Stomach (tissue), 19 donors: ENCODE measurements at places on chromosomes 5 and 9. TPM values are rescaled to one million over a fixed set of nuclear protein-coding genes. Genes with fewer than 3 reads are reported as not detected.

Gene PRRX2
- total RNA-seq, result 0.87 TPM

Gene SH2D3C
- 5.1 TPM for total RNA-seq

Gene AJM1
- total RNA-seq, result 12.1 TPM

Gene UNC5A
- total RNA-seq, result 0.55 TPM

Gene FOXE1
- not detected for total RNA-seq

Gene TRIM36
- 1.8 TPM for total RNA-seq

Gene HMCN2
- total RNA-seq, result 9.9 TPM

Gene PDE6A
- not detected for total RNA-seq

Gene LRSAM1
- total RNA-seq, result 10.8 TPM

Gene CTNND2
- total RNA-seq, result not detected

Gene MOB3B
- total RNA-seq, result 13.6 TPM

Gene AIF1L
- total RNA-seq, result not detected

Gene PRSS3
- 1.8 TPM for total RNA-seq

Gene AGXT2
- not detected for total RNA-seq

Gene HDHD3
- total RNA-seq, result 104 TPM

Gene TUSC1
- 143 TPM for total RNA-seq

Gene PCDHGB3
- 5.0 TPM for total RNA-seq

Gene MAML1
- 13.3 TPM for total RNA-seq

Gene KCNN2
- not detected for total RNA-seq

Gene CKMT2
- 25.5 TPM for total RNA-seq

Gene SGCD
- 5.8 TPM for total RNA-seq

- no peak for DNase-seq
Observed at GRCh38 chr9:86300701-86301100, 18.4 kb upstream of the ISCA1 start.

DNA sequence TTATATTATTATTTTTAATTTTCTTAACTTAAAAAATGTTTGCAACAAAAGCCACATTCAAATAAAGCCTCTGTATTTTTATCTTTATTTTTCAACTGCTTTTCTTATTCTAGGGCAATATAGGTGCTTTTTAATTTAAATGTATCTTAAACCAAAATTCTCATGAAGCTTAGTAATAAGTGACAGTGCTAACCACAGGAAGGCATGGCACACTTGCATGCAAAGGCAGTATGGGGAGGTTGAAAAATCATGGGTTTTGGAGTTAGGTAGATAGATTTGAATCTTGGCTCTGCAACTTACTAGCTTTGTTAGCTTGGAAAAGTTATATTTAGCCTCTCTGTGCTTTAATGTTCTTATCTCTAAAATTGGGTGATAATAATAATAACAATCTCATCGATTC, 458.0 kb downstream of the DMAC1 start:
- no peak for DNase-seq

- peak; percentile 26 for DNase-seq
Observed at GRCh38 chr5:9898319-9898718, 268.2 kb upstream of the TAS2R1 start.

DNA sequence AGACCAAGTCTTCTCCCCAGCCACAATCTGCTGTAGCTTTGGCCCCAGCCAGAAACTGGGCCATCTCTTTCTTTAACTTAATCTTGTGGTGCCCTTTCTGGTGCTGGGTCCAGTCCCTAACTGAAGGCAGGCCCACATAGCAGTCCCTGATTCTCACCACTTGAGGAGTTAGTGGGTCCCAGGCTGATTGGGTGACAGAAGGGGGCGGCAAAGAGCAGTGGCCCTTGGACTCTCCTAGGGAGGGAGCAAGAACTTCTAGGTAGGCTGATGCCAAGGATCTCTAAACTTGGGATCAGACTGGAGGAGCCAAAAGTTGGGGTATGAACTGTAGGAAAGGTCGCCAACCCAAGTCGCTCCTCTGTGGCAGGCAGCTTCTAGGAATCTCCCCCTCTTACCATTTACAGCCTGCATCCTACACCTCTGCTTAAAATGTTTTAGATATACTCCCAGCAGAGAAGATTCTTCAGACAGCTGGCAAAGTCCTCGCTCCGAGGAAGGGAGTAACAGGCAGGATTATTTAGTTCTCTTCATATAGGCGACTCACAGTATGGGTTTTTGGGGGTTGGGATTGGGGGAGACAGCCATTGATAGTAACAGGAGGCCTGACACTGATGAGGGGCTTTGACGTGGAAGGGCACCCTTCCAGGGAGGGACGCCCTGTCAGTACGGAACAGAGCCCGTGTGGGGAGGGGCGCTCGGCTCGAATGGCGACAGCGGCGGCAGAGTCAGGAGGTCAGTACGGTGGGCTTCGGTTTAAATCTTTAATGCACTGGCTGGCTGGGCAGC, 2.0 kb upstream of the CCL27 start:
- DNase-seq, result peak; percentile 85

DNA sequence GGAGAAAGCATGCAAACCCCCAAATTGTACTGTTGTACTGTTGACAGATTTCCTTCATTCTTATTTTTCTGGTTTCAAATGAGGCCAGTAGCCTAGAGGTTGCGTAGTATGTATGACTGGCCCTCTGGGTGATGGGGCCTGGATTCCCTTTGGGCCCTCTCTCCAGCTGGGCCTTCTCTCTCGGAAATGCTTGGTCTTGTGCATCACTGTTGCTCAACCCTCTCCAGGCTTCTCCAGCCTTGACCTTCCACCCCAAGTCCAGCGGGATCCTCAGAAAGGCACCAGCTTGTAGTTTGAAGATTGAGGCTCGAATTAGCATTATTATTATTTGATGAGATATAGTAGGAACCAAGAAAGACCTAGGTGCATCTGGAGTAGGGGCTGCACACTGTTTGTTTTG, 87.0 kb downstream of the ANGPTL2 start:
- DNase-seq, result no peak

DNA sequence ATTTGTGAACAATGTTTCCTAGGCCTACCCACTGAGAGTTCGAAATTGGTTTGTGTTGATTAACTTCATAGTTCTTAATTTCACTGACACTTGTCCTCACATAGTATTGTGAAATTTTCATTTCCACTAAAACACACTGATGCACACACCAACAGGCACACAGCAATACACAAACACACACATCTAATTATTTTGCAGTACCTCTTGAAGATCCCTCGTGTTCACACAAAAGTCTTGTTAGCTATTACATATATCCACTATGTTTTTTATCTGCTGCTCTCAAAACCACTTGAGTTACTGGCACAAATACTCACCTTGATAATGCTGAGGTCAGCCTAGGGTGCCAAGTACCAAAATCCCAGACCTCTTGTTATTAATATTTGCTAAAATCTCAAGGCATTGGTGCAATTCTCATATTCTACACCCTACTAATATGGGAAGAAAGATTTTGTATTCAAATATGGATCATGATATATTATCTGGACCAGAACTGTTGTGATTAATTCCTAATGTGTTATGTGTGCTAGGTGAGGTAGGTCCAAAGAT, 767.4 kb upstream of the CDH10 start:
- DNase-seq, result no peak

GRCh38 chr5:34923694-34924461, 5.5 kb upstream of the DNAJC21 start:
- no peak for DNase-seq

GRCh38 chr9:112848316-112849151, 42.1 kb downstream of the SLC46A2 start:
- DNase-seq, result no peak

GRCh38 chr9:23571414-23572104, 254.5 kb downstream of the ELAVL2 start:
- no peak for DNase-seq

GRCh38 chr5:172118891-172119290, 69.1 kb downstream of the STK10 start:
- no peak for DNase-seq

GRCh38 chr5:132254321-132254977, 3.0 kb upstream of the PDLIM4 start:
- DNase-seq, result peak; percentile 71

DNA sequence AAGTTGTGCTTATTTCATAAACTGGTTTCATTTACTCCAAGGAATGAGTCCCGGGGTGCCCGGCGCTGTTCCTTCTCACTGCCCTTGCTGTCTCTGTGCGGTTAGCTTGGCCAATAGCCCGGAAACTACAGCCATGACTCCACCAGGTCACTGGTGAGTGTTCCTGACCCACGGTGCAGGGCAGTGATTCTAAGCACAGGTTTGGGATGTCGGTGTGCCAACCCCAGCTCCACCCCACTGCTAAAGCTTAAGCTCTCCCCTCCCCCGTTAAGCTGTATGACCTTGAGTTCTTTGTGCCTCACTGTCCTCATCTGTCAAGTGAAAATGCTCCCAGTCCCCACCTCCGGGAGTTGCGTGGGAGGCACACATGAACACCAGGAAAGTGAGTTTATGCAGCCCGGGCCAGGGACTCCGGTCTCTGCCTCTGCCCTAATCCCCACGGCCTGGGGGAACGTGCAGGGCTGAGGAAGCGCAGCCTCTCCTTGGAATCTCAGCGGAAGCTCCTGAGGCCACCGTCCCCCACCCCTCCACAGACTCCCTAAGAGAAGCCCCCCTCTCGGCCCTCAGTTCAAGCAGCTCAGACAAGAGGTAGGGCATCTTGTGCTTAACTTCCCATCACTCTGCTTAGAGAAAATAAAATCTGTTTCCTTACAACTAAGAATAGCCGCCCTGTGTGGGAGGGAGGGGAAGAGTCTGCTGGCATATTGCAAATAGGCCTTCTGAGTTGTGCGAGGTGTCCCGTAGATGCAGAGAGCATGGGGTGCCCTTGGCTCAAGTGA, 92.0 kb upstream of the RAI14 start:
- DNase-seq, result peak; percentile 35

- no peak for DNase-seq
Observed at GRCh38 chr9:84755380-84755779, 85.9 kb downstream of the NTRK2 start.

- DNase-seq, result no peak
Observed at GRCh38 chr5:99000876-99001275, 72.1 kb upstream of the CHD1 start.

DNA sequence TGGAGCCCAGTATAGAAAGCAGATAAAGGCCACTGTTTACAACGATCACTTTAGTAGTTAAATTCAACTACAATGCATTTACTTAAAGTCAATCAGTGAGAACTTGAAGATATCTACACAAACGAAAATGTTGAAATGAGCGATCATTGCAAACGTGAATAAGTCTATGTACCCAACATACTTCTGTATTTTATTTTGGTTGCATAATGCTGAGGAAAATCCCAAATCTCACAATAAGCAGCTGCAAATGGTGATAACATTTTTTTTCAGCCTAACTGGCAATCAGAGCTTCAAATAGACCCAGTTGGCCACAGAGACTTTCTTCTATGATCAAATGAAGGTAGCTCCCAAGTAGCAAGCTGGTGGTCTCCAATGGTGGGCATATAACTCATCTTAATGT, 32.1 kb downstream of the PDGFRB start:
- no peak for DNase-seq

DNA sequence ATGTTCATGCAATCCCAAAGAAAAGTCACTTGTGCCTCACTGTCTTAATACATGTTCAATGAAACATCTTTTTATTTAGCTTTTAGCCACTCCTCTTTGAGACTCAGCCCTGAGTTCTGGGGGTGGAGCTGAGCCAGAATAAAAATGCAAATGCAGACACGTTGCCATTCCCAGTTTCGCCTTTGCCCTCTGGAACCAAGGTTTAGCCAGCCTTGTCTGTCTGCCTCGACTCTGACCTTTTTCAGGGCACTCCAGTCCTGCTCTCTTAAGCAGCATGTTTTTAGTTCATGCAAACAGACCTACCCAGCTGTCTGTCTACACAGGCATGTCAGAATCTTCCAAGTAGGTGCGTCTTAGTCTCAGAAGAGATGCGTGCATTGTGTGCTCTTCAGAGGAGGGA, 82.2 kb upstream of the RANBP3L start:
- no peak for DNase-seq

- DNase-seq, result peak; percentile 18
Observed at GRCh38 chr5:158390577-158390976, 531.6 kb upstream of the CLINT1 start.

DNA sequence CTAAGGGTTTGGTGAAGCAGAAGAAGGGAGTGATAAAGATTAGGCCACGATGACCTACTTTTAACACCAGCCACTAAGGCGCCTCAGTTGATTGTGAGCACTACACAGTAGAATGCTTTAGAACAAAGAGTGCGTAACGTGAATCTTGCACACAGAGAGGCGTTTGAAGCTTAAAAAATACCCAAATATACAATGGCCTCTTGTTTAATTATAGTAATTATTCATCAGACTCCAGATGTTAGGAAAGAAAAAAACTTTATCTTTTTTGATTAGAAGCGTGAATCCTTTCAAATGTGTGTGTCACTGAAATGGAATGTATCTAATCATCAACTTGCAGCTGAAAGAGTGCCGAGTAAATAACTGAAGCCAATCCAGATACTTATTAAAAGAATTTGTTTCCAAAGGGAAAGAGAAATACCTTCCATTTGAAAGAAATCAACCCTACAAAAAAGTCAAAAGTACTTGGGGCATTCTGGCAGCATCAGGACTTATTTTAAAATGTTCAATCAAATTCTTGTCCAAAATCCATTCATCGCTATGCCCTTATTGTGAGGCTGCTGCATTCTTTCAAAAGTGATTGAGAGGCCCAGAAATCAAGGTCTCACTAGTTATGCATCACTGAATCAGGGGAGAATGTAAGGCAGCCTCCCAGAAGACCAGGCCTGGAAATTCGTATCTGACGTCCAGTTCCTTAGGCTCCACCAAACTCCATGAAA, 337.5 kb downstream of the ZNF608 start:
- peak; percentile 46 for DNase-seq

DNA sequence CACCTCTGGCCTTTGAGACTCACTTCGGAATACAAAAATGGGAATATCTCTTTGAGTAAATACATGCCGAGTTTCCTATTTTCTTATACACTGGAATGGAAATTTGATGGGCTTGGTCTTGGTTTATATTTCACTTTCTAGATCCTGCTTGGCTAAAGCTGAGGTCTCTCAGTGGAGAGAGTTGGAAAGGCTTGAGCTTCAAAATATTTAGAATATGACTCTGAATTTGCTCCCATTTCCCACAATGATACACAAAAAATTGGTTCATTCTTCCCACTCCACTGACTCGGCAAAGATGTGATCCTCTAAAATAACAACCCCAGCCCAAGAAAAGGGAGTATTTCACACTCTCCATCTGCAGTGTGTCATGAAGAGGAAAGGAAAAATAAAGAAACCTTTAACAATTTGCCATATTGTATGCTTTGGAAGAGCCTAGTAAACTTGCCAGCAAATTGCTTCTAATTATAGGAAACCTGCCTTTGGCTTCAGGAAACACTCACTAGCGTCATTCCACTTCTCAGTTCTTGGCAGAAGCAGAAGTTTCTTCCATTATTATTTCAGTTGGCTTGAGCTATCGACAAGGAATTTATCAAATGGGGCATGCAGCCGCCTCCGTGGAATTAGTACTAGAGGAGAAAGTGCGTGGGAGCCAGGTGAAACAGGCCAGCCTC, 302.9 kb downstream of the NSG2 start:
- DNase-seq, result peak; percentile 10

DNA sequence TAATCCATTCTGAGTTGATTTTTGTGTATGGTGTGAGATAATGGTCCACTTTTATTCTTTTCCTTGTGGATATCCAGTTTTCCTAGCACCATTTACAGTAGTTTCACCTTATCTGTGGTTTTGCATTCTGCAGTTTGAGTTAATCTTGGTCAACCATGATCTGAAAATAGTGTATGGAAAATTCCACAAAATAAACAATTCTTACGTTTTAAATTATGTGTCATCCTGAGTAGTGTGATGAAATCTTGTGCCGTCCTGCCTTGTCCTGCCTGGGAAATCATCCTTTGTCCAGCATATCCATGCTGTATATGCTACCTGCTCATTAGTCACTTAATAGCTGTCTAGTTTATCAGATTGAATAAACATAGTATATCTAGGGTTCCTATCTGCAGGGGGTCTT, 42.1 kb downstream of the CDC42SE2 start:
- DNase-seq, result no peak
